ENCODE measurements at places on chromosomes 2 and 18.

DNA sequence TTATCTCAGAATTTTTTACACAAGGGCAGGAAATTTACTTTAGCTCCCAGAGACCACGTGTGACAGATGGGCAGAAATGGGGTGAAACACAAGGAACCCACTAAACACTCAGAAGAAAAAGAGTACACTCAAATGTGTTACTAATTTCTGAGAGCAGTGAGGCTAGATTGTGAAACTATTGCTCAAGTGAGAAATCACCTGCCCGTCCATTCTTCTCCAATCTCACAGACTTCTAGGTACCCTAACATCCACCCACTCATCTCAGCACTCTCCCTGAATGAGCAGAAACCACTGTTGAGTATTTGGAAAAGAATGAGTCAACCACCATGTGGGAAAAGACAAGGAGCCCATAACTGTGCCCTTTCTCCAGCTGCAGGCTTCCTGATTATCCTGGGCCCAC lies 293.0 kb upstream of the CDH2 start:
- no peak for DNase-seq

- DNase-seq, result no peak
Measured at GRCh38 chr2:233768076-233768475, 8.0 kb downstream of the UGT1A1 start.

DNA sequence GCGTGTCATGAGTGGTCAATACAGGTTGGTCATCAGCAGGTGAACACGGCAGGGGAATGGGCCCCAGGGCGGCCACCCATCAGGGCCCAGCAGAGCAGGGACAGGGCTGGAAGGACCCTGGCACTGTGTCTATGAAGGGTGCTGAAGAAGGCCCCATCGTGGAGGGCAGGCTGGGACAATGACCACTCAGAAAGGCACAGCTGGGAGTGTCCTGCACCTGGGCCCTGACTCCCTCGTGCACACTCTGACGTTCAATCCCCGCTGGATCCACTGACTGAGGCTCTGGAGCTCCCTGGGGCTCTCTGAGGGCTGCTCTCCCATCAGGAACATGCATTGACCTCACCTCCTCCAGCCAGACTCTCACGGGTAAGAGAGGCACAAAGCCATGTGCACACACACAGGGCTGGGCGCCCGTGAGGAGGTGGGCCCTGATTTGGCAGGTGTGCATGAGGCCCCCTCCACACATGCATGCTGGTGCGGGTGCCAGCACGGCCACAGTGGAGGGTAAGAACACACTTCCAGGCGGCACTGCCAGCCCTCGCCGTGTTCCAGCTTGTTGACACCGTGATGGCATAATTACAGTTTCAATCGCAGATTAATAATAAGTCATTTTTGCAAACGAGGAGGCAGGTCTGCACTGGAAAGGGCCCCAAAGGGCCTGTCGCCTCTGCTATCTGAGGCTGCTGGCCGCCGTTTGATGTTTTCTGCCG lies 58.5 kb downstream of the SMAD7 start:
- no peak for DNase-seq

GRCh38 chr18:26461405-26461804 lies 86.9 kb downstream of the KCTD1 start:
- DNase-seq, result no peak

DNA sequence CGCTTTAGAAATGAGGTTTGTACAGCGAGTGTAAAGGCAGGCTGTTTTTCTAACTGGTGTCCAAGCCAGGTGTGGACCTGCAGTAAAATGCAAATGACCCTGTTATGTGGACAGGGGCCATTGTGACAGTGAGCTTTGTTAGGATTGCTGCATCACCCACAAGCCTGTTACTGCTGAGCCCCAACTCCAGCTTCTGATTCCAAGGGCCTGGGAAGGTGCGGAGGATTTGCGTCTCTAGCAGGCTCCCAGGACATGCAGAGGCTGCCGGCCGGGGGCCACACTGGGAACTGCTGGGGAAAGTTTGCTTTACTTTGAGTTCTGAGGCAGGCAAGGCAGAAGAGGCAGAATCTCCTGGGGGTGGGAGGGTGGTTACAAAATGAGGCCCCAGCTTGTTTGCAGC lies 164.1 kb downstream of the GLI2 start:
- DNase-seq, result no peak

Data from activated naive CD4-positive, alpha-beta T cell treated with anti-CD3 and anti-CD28 coated beads for 36 hours (primary cell).